ENCODE measurements at places on chromosomes 5 and 9.

- DNase-seq: no peak
Observed at GRCh38 chr9:93612796-93613154, 36.4 kb downstream of the PHF2 start.

DNA sequence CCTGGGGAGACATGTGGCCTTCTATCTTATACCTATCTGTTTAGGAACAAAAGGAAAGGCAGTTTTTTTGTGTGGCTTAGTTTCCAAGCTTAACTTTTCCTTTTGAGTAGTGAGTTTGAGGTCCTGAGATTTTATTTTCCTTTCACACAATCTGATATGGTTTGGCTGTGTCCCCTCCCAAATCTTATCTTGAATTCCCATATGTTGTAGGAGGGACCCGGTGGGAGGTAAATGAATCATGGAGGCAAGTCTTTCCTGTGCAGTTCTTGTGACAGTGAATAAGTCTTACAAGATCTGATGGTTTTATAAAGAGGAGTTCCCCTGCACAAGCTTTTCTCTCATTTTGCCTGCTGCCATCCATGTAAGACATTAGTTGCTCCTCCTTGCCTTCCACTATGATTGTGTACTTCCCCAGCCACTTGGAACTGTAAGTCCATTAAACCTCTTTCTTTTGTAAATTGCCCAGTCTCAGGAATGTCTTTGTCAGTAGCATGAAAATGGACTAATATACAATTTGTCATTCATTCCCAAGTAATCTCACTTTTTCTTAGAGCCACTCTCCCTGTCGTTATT lies 4.7 kb upstream of the CLTB start:
- DNase-seq: no peak

DNA sequence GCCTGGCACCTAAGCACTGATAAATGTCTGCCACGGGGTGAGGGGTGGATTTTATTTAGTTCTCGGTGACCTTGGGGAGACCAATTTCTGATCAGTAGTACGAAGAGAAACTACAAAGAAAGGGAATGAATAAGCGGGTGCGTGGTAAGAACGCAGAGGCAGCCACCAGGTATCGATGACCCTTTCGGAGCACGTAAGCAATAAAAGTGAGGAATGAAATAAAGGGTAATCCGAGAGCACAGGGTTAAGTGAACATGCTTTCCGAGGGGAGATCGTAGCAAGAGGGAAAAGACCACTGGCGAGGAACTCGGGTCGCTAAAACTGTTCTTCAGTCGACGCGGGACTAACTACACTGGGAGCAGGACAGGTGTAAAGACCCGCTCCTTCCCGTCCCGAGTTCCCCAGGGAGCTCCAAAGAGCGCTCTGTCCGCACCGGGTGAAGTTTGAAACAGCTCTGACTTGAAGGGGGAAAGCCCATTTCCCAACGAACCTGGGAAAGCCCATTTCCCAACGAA lies 1.1 kb downstream of the ELOVL7 start:
- DNase-seq: no peak

GRCh38 chr5:91166059-91166807 lies 216.9 kb downstream of the ARRDC3 start:
- no peak for DNase-seq

DNA sequence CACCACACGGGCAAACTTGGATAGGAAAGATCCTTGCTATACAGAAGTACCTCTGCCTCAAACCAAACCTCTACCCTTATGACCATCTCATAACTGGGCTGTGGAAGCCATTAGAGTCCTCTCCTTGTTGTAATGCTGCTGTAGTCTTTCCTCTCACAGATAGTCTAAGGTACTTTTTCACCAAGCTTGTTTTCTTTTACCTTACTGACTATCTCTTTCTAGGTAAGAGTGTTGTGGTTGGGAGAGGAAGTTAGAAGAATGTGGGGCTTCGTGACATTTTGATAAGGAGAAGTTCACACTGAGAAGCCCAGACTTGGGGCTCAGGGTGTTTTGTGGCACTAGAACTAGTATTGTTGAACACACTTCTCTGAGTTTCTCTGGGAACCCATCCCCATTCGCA lies 8.9 kb downstream of the CFAP95 start:
- no peak for DNase-seq

GRCh38 chr9:28688172-28688571 lies 1114.9 kb upstream of the C9orf72 start:
- DNase-seq: no peak

DNA sequence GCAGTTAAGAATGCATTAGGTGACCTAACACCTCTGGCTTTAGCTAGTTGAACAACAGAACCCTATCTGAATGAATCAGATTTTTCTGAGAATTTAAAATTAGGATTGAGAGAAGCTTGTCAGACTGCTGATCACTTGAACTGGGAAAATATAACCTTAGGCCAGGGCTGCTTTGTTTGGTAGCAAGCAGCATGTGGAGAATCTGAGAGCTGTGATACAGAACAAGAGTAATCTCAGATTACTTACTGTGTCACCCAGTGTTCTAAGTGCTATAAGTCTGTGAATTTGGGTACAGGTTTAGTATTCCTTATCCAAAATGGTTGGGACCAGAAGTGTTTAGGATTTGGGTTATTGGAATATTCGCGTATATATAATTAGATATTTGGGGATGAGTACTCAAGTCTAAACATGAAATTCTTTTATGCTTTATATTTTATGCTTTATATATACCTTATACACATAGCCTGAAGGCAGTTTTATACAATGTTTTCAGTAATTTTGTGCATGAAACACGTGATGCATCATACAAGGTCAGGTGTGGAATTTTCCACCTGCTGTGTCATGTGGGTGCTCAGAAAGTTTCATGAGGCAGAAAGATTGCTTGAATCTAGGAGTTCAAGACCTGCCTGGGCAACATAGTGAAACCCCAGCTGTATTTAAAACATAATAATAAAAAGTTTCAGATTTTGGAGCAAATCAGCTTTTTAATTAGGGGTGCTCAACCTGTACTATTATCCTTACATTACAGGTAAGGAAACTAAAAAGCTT lies 8.3 kb upstream of the CHD1 start:
- peak; percentile 15 for DNase-seq

All from stimulated activated CD4-positive, alpha-beta T cell treated with anti-CD3 and anti-CD28 coated beads, Interleukin-1b, Interleukin-23, amount 100 ng/mL, for 48 hours (primary cell).